ENCODE measurements at places on chromosomes 1 and 21.

DNA sequence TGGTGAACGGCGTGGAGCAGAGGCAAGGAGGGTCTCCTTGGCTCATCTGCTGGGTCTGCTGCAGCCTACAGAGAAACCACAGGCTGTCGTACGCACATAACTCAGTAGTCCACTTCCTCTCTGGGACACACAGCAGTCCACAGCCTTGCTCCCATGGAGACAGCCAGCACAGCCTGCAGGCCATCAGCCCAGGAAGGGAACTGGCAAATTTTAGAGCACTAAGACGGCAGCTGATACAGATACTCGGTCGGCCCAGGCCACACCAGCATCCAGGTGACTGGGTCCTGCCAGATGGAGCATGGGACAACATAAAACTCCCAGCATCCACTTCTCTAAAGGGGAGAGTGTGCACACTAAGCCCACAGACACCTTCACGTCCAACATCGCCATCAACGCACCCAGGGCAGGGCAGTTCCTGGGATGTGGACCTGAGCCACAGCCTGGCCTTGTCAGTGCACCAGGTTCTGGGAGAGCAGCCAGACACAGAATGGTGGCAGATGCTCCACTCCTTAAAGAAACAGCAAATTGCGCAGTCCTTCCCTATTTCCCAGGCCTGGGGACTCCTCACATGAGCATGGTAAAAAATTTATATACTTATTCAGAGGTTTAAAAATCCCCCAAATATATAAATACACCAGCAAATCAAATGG is 247.1 kb upstream of the RAB4A start:
- peaks cover 10% of the 10 kb centered on the region for H3K4me1 ChIP-seq
- DNase-seq = no peak
- H3K27ac ChIP-seq = no peak overlapping the region
- no peaks in the 10 kb centered on the region for H3K27me3 ChIP-seq
- H3K4me3 ChIP-seq = no peak overlapping the region

- peak overlapping the region; percentile 50 for H3K27ac ChIP-seq
- H3K4me1 ChIP-seq = peaks cover 13% of the 10 kb centered on the region
- no peak for DNase-seq
- no peak overlapping the region for H3K4me3 ChIP-seq
- no peaks in the 10 kb centered on the region for H3K27me3 ChIP-seq
These were observed 204.8 kb upstream of the GALNT2 start for GRCh38 chr1:229862017-229862774.

- no peaks in the 10 kb centered on the region for H3K36me3 ChIP-seq
- DNase-seq = no peak
- H3K27ac ChIP-seq = no peak overlapping the region
These were observed 18.8 kb downstream of the RGS13 start for GRCh38 chr1:192654591-192655251.

DNA sequence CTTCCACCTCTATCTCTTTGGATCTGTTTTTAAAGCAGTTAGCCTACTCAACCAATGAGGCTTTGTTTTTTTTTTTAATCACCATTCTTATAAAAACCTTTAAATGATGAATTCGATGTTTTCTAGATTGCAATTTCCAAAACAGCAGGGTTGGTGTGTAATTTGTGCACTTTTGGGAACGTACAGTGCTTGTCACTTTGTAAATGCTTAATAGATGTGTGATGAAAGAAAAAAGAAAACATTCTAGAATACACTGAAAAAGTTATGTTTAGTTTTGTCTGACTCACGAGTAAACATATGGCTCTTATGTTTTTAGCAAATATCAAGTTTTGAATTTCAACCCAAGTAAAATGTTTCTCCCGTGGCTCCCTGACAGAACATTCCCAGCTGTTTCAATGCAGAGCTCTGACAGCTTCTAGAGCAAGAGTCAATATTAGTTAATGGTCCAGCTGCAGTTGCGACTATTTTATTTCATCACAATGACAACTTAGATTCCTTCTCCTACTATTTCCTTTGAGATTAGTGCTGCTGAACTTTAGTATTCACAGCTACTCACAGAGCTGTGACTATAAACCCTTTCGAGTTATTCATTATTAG is 362.5 kb upstream of the ADAMTS5 start:
- DNase-seq = no peak
- no peaks in the 10 kb centered on the region for H3K4me1 ChIP-seq
- no peak overlapping the region for H3K27ac ChIP-seq
- no peaks in the 10 kb centered on the region for H3K27me3 ChIP-seq
- H3K36me3 ChIP-seq = no peaks in the 10 kb centered on the region

GRCh38 chr1:17831597-17831996 is 76.5 kb downstream of the ACTL8 start:
- no peaks in the 10 kb centered on the region for H3K36me3 ChIP-seq
- H3K27me3 ChIP-seq = no peaks in the 10 kb centered on the region
- no peak overlapping the region for H3K27ac ChIP-seq
- DNase-seq = no peak
- H3K4me1 ChIP-seq = no peaks in the 10 kb centered on the region
